ENCODE measurements at places on chromosomes 7 and 10.

DNA sequence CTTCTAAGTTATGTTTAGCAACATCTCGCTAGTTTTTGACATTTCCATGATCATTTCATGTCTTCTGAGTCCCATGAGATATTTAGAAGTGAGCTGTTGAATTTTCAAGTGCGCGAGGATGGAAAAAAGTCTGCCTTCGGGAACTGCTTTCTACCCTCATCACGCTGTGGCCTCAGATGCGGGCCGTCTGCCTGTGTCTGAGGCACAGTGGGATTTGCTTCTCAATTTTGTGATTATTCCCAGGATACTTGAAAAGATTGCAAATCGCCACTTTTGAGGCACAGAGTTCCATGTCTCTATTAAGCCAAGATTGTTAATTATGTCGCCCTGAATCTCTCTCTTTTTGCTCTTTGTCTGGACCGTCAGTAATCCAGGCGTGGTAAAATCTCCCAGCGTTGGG is 30.8 kb upstream of the NKX6-2 start:
- DNase-seq = no peak

GRCh38 chr7:74306004-74306729 is 17.0 kb downstream of the CLIP2 start:
- DNase-seq = no peak

DNA sequence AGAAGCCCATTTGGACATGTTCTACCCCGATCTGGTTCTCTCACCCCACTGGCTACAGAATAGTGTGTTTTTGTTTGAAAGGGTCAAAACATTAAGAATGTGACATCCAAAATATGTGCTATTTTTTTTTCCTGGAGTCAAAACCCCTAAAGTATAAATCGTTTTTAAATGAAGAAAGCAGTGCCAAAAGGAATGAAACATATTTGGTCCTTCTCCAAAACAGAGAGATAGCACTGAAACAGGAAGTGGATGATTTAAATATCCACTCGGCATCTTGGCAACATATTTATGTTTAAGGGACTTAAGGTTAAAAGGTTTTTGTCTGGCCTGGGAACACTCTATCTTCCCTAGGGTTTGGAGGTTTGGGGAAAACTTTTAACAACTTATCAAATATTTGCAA is 32.3 kb downstream of the CALD1 start:
- no peak for DNase-seq

GRCh38 chr10:121607310-121608055 is 9.2 kb upstream of the FGFR2 start:
- no peak for DNase-seq

- DNase-seq = no peak
These were observed 980.0 kb downstream of the DNAJB9 start for GRCh38 chr7:109549471-109550193.

DNA sequence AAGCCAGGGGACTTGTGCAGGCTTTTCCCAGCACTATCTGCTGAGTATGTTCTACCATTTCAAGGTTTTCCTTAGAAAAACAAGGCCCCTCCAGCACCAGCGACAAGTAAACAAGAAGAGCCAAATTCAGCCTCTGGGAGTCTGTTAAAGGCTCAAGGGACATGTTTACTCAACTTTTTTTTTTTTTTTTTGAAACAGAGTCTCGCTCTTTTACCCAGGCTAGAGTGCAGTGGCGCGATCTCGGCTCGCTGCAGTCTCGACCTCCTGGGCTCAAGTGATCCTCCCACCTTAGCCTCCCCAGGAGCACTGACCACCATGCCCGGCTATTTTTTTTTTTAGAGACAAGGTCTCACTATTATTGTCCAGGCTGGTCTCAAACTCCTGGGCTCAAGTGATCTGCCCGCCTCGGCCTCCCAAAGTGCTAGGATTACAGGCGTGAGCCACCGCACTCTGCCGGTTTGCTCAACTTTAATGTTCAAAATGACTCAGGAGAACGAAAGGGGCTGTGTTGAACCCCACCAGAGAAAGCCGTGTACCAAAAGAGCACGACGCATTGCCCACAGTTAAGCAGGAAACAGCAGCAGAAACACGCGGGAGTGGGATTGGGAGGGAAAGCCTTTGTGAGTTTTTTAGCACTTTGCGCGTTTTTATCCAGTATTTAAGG is 772 bp downstream of the PRDX3 start:
- no peak for DNase-seq

DNA sequence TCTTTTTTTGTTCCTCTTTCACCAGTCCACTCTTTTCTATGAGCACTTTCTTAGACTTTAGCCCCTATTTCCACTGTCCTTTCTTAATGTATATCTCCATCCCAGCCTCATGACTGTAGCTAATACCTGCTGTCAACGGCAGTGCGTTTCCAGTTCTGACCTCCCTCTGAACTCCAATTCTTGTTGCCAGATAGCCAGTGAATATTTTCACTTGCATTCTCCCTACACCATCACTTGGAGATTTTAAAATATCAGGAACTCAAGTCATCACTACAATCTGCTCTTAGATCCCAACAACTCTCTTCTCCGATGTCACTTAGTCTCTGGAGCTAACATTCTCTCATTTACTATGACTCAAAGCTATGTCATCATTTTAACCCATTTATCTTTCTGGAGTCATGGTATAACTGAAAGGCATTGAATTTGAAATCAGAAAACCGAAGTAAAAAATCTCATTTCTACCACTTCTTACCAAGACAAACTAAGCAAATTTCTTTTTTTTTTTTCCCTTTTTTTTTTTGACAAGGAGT is 5.1 kb upstream of the SLC16A12 start:
- no peak for DNase-seq

- DNase-seq = no peak
These were observed 312.2 kb downstream of the GALNT17 start for GRCh38 chr7:71444130-71444529.

Measured in activated CD8-positive, alpha-beta memory T cell treated with anti-CD3 and anti-CD28 coated beads for 1 hour (primary cell).